ENCODE measurements at places on chromosomes 6 and 20.

DNA sequence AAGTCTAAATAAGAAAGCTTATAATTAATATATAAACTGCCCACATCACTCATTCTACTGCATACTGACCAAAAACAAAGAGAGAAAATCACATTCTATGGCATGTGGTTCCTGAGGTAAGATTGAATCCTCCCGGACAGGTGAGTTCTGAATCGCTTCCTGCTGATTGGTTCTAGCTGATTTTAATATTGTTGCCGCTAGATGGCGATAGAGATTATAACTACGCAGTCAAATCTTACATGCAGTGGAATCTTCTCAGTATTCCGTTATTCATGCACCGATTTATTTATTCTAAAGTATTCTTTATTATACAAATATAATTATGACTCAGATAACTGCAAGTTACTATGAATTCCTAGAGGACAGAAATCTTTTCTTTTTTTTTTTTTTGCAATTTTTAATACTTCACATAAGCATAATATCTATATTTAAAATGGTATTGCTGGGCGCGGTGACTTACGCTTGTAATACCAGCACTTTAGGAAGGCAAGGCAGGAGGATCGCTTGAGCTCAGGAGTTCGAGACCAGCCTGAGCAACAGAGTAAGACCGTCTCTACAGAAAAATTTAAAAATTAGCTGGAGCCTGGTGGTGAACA is 24.2 kb upstream of the TMX4 start:
- DNase-seq: peak; percentile 11

DNA sequence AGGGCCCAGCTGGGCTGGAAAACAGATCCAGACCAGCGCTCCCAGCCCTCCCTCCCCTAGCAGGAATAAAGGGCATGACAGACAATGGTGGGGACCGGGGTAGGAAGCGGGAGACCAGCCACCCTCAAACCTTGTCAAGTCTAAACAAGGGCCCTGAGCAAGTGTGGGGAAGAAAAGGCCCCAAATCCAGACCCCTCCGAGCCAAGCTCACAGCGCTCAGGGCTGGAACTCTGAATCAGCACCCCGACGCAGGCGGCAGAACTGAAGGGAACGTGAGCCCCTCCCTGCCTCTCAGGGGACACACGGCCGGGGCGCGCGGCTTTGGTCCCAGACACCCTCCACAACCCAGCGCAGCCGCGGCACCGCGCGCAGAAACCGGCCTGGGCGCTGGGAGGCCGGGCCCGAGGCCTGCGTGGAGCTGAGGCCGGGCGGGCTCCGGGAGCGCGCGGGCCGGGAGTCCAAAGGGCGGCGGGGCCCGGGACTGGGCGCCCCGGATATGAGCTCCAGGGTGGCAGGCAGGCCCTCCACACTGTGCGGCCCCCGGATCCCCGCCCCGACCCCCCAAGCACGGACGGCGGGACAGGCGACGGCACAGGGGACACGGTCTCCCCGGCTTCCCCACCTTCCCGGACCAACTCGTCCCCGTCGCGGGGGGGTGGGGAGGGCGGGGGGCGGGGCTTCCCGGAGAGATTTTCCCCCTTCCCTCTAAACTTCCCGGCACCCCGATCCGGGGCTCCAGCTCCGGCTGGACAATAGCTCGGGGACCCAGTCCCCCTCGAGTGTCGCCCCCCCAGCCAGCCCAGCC is 641 bp downstream of the TEAD3 start:
- no peak for DNase-seq

DNA sequence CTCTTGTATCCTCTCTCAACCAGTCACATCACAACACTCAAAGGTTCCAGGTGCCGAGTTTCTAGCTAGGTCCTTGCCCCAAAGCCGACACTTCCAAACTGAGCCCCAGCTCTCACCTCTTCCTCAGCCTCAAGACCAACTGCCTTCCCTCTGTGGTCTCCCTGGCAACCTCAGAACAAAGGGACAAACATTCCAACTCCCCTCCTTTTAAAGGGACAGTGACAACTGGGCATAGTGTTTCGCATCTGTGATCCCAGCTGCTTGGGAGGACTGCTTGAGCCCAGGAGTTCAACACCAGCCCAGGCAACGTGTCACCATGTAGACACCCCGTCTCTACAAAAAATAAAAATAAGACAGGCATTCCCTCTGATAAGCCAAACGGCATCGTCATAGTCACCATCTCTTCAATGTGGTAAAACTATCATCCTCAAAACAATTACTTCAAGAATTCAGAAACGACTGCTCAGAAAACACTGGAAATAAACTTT is 11.3 kb downstream of the DIDO1 start:
- no peak for DNase-seq

DNA sequence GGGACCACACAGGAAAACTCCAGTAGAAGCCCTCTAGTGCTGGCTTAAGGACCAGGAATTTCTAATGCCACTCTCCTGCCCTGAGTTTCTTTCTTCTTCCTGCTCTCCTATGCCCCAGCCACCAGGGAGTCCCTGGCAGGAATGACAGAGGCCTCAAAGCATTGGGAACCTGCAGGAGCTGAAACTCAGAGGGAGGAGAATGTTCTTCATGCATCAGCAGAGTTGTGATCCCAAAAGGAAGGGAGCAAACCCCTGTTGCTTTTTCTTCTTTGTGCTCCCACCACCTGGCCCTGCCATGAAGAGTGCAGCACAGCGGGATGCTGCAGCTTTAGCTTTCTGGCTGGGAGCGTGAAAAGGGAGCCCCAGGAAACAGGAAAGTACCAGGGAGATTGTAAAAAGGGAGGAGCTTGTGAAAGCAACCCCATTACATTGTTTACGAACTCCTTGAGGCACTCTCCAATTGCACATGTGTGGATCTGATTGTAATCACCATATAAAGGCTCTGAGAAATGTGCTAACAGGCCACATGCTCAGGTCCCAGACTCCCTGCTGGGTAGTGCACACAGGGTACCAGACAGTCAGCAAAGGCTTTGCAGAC is 34.7 kb upstream of the FKBP1A start:
- peak; percentile 59 for DNase-seq

- DNase-seq: no peak
Measured at GRCh38 chr6:82033631-82034211, 213.8 kb downstream of the IBTK start.

- DNase-seq: no peak
Measured at GRCh38 chr20:61775423-61775822, 290.3 kb downstream of the TAF4 start.

DNA sequence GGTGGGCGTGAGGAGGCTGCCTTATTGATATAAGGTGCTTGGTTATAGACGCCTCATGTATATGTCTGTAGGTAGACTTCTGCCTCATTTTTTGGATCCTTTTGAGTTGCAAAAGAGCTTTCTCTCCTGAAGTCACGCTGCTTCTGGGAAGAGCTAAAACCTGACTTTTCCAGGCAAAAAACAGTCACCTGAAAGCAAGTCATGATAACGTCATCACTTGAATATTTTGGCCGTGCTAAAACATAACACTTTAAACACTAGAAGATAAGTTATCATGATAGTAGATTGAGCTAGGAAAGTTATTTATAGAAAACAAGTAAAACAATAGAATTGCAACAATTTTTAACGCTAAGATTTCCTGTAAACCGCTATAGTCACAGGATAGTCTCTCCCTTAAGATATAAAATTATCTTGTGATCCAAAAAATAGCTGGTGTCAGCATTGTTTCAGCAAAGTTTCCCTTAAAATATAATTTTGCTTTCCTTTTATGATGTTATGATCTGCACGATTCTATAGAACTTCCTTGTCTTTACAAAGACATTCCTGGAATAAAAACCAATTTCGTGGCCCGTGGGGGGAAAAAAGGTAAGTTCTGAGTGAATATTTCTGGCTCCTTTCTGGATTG is 69.0 kb upstream of the AKAP12 start:
- no peak for DNase-seq

GRCh38 chr20:25453035-25453810 is 45.8 kb downstream of the GINS1 start:
- no peak for DNase-seq

- DNase-seq: peak; percentile 11
Measured at GRCh38 chr20:14055127-14055742, 59.9 kb downstream of the MACROD2 start.

DNA sequence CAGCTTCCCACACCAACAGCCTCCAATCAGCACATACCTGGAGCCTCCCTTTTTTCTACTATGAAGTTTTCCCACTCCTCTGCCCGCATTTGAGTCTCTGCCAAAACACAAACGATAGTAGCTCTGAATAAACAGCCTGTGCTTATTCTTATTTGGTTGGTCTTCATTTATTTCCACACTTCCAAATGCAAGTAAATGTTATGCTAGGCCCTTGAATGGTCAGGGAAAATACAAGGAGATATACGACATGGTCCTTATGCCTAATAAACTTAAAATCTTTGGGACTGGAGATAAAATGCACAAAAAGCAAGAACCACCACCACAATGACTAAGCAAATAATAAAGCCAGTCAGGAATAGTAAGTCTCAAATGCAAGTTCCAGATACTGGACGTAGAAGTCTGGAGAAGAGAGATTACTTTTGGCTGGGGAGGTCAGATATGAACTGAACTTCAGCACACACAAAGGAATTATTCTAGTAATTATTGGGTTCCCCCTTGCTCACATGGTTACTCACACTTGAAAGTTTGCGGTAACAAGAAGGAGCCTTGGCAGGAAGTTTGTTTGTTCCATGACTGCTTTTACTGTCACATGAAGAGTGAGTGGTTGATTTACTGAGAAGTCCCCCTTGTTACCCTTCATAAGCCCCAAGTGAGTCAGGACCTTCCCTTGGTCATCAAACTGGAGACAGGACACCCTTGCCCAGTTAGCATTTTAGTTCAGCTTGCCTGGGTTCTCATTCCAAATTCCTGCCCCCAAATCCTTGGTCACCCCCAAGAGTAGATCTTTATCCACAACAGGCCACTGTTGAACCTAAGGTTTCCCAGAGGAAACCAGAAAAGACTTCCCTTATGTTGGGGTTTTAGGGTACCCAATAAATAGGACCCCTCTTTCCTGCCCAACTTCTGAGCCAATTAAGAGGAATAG is 511.2 kb upstream of the JARID2 start:
- DNase-seq: no peak

- no peak for DNase-seq
Measured at GRCh38 chr6:129508477-129509145, 201.4 kb downstream of the ARHGAP18 start.

GRCh38 chr6:36839749-36840431 is 646 bp upstream of the CPNE5 start:
- no peak for DNase-seq

- DNase-seq: no peak
Measured at GRCh38 chr6:89251976-89252375, 34.8 kb upstream of the GABRR1 start.

GRCh38 chr6:6004390-6004995 is 2.2 kb downstream of the NRN1 start:
- DNase-seq: no peak

All from NCI-H2107 (cell line).